ENCODE measurements at places on chromosomes 12 and 14.
A peak's percentile ranks its signal among the peaks of the same experiment; 100 is the strongest.

GRCh38 chr14:64855721-64856528 is 23.8 kb downstream of the SPTB start:
- no peak for DNase-seq

DNA sequence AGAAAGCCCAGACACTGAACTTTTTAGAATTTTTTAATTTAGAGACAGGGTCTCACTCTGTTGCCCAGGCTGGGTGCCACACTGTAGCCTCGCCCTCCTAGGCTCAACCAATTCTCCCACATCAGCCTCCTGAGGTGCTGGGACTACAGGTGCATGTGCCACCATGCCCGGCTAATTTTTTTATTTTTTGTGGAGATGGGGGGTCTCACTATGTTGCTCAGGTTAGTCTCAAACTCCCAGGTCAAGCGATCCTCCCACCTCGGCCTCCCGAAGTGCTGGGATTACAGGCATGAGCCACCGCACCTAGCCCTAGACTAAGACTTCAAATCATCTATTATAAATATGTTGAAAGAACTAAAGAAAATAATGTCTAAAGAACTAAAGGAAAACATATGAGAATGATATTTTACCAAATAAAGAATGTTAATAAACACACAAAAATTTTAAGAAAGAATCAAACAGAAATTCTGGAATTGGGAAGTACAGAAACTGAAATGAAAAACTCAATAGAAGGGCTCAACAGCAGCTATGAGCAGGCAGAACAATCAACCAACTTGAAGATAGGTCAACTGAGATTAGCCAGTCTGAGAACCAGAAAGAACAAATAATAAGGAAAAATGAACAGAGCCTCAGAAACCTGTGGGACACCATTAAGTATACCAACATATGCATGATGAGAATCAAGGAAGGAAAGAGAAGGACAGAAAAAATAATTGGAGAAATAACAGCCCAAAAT is 26.2 kb upstream of the AP4S1 start:
- no peak for DNase-seq

GRCh38 chr12:4648104-4648500 is 749 bp downstream of the AKAP3 start:
- no peak for DNase-seq

- no peak for DNase-seq
These were observed 73.2 kb upstream of the SCN8A start for GRCh38 chr12:51517800-51518199.

GRCh38 chr12:111409780-111410430 is 4.2 kb downstream of the SH2B3 start:
- DNase-seq, result no peak

DNA sequence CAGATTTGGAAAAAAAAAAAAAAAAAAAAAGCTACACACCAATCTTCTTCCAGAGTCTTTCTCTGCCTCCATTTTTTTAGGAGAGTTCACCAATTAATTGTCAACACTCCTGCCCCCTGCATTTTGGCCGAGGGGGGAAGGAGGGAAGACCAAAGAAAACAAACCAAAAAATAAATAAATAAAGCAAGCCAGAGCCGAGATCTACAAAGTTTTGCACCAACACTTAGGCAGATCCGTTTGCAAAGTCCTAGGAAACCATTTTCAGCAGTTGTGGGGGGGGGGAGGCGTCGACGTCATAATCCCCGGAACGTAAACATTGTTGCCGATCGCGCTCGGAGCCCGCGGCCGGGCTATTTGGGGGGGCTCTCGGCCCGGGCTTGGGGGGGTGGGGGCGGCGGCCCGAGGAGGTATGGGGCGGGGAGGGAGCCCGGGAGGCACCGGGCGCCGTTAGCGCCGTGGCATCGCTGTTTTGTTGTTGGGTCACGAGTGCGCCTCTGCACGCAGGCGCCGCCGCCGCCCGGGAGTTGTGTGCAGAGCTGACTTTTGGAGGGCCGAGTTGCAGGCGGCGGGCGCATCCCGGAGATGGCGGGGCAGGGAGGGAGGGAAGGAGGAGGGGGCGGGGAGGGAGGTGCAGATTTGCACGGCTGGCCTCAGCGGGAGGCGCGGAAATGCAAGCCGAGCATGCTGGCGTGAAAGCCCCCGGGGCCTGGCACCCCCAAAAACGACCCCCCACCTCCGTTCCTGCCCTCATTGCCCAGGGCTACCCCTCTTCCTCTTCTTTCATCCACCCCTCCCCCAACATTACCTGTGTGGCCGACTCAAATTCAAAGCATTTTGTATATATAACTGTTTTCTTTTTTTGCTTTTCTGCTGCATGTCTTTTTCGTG is 598 bp downstream of the KDM2B start:
- peak; percentile 50 for DNase-seq

- DNase-seq, result no peak
These were observed 14.9 kb upstream of the FKBP11 start for GRCh38 chr12:48940181-48940580.

DNA sequence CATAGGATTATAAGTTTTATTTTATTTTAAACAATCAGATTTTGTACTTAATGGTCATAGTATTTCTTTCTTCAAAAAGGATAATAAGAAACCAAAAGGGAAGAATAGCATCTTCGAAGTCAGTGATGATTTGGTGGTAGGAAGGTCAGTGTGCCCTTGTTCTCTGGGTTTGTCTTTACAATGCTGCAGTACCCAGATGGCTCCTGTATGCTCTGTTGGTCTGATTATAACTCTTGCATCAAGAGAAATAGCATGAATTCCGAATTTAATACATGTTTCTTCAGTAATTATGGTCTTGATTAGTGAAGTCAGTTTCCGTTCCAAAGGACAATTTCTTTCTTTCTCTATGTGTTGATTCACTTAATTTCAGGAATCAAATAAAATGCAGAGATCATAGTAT is 180.2 kb downstream of the TMTC2 start:
- no peak for DNase-seq

- DNase-seq, result no peak
These were observed 18.1 kb downstream of the TMEM253 start for GRCh38 chr14:21118933-21119332.

GRCh38 chr14:23404331-23404900 is 3.7 kb downstream of the MYH6 start:
- no peak for DNase-seq
